ENCODE measurements at places on chromosomes 12 and 14.
A peak's percentile ranks its signal among the peaks of the same experiment; 100 is the strongest.

DNA sequence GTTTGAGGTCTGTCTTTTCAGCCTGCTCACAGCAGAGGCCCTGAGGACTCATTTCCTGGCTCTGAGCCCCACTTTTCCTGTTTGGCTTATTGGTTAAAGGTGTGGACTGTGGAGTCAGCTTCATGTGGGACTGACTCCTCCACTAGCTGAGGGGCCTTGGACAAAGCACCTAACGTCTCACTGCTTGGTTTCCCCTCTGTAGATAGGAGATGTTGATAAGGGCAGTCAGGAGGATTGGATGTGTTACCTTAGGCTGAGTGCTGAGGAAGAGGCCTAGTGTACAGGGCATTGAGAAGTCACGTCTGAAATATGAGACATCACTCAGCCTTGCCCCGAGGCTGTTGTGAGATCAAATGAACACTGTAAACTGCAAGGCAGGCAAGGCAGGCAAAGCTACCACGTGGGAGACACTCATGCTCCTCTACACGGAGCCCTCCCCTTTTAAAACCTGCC lies 27.1 kb upstream of the TCL1A start:
- no peak for DNase-seq

- DNase-seq, result no peak
These were observed 20.5 kb downstream of the TTC7B start for GRCh38 chr14:90795744-90796143.

- DNase-seq, result no peak
These were observed 18.6 kb downstream of the BRF1 start for GRCh38 chr14:105282098-105282725.

DNA sequence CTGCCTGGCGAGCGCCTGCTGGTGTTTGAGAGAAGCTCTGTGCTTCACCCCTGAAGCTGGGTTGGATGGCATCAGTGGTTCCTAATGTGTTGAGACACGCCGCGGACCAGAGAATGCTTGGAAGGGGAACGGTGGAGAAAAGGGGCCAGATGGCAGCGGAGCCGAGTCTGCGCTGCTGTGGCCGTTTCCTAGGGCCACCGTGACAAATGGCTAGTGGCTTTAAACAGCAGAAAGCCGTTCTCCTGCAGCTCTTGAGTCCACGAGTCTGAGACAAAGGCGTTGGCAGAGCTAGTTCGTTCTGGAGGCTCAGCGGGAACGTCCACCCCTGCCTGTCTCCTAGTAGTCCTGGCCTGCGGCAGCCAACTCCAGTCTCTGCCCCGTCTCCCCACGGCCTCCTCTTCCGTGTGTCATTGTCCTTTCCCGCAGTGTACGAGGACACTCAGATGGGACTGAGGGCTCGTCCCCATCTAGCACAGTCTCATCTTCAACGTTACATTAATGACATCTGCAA lies 103.6 kb downstream of the ADGRD1 start:
- DNase-seq, result no peak

DNA sequence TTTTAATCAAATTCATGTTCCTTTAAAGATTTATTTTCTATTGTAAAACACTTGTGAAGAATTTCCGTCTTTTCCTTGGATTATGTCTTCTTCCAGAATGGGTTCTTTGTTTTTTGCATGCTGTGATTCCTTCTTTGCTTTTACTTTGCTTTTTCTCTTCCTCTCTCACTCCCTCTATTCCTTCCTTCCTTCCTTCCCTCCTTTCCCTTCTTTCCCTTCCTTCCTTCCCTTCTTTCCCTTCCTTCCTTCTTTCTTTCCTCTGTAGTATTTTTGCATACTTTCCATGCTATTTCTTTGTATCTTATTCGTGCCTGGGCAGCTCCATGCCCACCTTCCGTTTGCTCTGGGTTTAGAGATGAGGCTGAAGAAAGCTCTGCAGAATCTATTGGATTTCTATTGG lies 21.6 kb upstream of the FGF23 start:
- no peak for DNase-seq

GRCh38 chr14:102087762-102088011 lies 843 bp upstream of the HSP90AA1 start:
- DNase-seq, result no peak

GRCh38 chr12:120599672-120600552 lies 18.7 kb upstream of the POP5 start:
- DNase-seq, result no peak

GRCh38 chr14:59354666-59355065 lies 110.5 kb downstream of the GPR135 start:
- no peak for DNase-seq

DNA sequence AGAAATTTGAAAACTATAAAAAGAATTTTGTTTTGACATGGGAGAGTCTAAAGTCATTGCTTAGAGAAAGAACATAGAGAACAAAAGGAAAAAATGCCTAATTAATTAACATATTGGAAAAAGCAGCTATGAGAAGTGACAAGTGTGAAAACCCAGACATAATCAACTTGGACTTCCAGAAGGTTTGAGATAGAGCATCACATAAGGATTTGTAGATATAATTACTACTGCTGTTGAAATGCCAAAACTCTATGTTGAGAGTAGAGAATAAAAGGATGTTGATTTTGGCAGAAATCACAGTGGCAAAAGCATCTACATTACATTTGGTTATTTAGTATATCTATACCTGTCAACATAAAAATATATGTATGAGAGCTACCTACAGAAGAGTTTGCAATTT lies 135.1 kb downstream of the SLC41A2 start:
- DNase-seq, result no peak

GRCh38 chr12:49288922-49289555 lies 5.9 kb upstream of the PRPH start:
- DNase-seq, result no peak

DNA sequence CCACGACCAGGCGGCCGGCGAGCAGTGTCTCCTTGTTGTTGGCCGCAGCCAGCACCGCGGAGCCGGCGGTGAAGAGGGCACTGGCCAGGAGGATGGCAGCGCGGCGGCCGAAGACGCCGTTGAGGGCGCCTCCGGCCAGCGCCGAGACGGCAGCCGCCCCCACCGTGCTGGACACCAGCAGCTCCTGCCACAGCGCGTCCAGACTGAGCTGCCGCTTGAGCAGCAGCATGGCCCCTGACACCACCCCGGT lies 691 bp downstream of the SLC2A13 start:
- DNase-seq, result no peak

DNA sequence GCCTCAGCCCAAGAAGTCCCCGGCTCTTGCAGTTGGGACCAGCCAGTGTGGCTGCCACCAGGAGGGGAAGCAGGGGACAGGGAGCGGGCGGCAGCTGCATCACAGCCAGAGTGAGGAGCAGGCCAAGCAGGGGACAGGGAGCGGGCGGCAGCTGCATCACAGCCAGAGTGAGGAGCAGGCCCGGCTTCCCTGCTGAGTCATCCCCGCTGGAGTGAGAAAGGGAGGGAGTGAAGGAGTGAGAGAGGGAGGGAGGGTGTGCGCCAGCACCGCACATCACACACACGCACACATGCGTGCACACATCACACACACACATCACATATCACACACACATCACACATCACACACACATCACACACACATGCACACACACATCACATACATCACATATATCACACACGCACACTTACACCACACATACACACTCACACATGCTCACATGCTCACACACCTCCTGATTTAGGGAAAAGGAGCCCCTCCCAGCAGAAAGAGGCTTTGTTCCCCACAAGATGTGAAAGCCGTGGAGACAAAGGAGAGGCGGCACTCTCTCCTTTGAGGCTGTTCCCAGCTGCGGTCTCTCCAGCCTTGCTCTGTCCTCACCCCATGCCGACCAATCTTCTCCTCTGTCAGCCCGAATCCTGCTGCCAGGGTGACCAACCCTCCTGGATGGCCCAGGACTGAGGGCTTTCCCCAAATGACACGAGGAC lies 16.7 kb upstream of the ZDHHC22 start:
- peak; percentile 16 for DNase-seq

DNA sequence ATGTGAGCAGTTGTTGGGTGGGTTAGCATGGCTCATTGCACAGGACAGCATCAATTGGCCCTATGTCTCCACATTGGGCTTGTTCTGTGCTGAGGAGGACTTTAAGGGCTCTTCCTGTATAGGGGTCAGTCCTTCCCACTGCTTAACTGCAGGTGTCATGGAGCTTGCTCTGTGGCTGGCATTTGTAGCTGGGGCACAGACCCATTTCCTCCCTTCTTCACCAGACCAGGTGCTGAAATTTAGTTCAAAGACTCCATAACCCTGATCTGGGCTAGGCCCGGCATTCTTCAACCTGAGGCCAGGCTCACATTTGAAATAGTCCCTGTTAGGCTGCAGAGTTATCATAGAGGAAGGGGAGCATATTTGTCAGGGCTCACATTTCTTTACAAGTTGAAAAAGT lies 12.8 kb downstream of the CHST11 start:
- DNase-seq, result no peak

GRCh38 chr12:98653866-98654493 lies 8.9 kb downstream of the APAF1 start:
- DNase-seq, result peak; percentile 83

DNA sequence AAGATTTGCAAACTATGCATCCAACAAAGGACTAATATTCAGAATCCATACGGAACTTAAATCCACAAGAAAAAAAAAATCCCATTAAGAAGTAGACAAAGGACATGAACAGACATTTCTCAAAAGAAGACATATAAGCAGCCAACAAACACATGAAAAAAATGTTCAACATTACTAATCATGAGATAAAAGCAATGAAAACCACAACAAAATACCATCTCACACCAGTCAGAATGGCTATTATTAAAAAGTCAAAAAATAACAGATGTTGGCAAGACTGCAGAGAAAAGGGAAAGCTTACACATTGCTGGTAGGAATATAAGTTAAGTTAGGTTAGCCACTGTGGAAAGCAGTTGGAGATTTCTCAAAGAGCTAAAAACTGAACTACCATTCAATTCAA lies 16.2 kb downstream of the CDK17 start:
- no peak for DNase-seq

- no peak for DNase-seq
These were observed 39.9 kb downstream of the MAX start for GRCh38 chr14:65062096-65063075.

- DNase-seq, result no peak
These were observed 117.3 kb upstream of the OVCH1 start for GRCh38 chr12:29614694-29615325.

GRCh38 chr14:68477110-68477455 lies 315.8 kb downstream of the ZFP36L1 start:
- no peak for DNase-seq

DNA sequence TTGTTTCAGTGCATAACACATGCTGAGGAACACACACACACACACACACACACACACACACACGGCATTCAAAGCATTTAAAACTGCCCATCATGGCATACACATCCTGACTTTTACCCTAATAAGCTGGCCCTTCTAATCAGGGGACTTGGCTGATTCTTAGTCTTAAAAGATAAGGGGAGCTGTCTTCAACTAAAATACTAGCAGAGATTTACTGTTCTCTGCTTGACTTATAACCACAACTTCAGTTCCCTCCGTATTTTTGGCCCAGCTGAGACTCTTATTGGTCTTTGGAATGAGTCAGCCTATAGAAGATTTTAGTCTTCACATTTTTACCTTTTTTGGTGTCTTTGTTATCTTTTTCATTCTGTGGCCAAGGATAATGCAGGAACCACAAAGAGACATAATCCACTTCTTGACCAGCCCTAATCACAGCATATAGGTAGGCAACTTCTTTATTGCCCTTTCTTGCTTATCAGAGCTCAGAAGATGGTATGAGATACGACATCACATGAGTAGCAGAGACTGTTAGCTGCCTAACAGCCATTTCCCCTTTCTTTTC lies 25.1 kb upstream of the SLC8A3 start:
- DNase-seq, result peak; percentile 34

DNA sequence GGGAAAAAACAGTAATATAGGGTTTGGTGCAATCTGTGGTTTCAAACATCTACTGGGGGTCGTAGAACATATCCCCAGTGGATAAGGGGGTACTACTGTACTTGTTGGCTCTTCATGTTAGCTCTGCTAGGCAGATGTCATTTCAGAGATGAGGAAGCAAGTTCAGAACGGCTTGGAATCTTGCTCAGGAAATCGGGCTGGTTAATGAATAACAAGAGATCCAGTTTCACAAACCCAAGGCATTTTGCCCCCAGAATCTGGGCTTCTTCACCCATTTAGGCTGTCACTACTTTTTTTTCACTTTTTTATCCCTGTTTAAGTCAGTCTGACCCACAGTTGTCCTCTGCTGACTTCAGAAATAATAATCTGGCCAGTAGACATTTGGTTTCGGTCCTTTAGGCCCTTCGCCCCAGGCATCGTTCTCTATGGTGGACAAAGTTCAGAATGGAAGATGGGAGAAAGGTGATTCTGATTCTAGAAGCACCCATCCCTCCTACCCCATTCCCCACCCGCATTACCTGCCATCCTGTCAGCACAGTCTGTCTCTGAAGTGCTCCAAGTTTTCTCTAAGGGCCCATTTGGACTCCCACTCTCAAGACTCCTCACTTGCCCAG lies 4.5 kb downstream of the SUOX start:
- DNase-seq, result no peak

DNA sequence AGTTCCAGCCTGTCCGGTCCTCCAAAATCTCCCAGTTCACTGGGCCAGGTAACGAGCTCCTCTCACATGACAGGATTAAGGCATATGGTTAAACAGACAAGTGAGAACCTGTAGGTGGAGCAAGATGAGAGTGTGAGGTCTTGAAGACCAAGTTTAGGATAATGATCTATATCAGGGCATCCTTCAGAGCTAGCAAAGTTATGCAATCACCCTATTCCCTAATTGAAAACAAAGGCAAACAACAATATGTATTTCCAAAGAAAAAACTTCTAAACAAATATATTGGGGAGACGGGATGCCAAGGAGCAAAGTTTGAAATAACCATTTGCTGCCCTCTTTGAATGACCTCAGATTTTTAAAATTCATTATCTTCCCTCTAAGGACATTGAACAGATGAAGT lies 571.2 kb downstream of the BCL11B start:
- DNase-seq, result no peak

- DNase-seq, result no peak
These were observed 175.7 kb upstream of the GSC start for GRCh38 chr14:94945615-94946014.

DNA sequence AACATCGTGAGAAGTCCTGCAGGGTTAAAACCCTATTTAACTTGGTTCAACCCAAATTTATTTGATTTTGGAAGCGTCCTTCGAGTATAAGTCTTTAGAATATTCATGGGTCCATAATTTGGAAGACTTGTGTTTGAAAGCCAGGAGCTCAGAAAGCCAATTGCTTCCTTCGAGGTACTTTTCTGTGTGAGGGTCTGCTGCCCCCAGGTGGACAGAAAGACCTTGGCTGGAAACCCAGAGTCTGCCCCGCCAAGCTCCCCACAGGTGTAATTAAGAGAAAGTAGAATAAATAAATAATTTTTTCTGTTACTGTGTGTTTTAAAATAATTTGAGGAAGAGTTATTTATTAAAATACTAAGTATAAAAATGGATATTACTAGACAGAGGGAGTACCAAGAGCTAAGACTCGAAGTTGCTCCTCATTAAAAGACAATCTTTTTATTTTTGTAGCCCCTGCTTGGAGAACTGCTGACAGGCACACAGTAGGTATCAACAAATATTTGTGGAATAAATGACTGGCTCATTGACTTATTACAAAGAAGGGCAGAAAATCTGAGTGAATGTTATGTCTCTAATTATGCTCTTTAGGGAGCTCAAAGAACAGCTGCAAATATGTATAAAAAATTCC lies 105.8 kb downstream of the PAH start:
- DNase-seq, result peak; percentile 3

GRCh38 chr14:71321574-71322315 lies 414.5 kb downstream of the PCNX1 start:
- peak; percentile 35 for DNase-seq

GRCh38 chr14:90903101-90903500 lies 86.9 kb upstream of the TTC7B start:
- DNase-seq, result peak; percentile 71

GRCh38 chr12:51023625-51024382 lies 2.4 kb downstream of the SLC11A2 start:
- peak; percentile 36 for DNase-seq

GRCh38 chr12:116370004-116370404 lies 92.5 kb upstream of the MED13L start:
- DNase-seq, result peak; percentile 29
